Left kidney (tissue), 8 donors: ENCODE measurements at places on chromosomes 16 and 17. TPM values are rescaled to one million over a fixed set of nuclear protein-coding genes. Genes with fewer than 3 reads are reported as not detected.

DNA sequence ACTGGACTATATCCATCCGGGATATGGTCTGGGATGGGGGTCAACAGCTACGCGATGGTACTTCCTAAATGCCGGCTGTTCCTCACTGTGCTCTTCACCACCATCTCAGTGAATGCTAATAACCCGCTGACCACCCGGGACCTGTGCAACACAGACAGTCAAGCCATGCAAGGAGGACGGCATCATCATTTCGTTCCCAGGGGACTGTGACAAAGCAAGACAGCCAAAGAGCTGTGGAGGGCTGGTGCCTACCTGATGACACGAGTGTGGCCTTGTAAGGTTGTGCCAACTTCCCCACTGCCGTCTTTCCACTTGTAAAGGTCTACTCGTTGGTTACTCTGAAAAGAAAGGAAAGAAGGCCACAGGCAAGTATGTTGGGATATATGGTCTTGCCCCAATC lies 33.7 kb downstream of the WDR59 start:
- DNase-seq, result no peak

DNA sequence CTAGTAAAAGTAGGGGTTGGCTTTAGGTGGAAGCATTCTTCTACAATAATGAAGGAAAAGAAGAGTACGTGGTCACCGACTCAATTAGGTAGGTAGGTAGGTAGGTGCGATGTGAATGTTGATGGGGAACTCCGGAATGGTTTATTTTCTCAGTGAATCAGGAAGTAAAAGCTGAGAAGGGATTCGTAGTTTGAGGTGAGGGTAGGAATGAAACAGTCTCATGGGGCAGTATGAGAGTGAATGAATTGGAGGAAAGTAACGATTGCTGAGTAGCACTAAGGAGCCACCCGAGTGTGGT lies 13.9 kb downstream of the PER1 start:
- DNase-seq, result no peak

GRCh38 chr16:1688807-1689560 lies 10.9 kb downstream of the JPT2 start:
- no peak for DNase-seq

DNA sequence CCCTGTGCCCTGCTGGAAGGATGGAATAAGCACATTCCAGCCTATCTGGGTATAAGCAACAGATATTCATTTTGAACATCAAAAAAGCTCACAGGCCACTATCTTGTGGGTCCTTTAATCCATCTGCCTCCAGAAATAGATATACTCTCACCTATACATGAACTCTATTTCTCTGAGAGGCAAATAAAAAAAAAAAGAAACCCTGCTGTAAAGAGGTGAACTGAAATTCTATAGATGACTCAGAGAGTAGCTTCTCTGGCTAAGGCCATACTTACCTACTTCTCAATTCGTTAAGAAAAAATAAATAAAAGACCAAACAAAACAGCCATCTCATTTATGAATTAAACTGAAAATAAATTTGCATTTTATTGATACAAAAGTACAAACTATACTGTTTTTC lies 86.3 kb downstream of the DYNLRB2 start:
- no peak for DNase-seq

GRCh38 chr17:69404399-69404798 lies 10.1 kb upstream of the MAP2K6 start:
- no peak for DNase-seq

DNA sequence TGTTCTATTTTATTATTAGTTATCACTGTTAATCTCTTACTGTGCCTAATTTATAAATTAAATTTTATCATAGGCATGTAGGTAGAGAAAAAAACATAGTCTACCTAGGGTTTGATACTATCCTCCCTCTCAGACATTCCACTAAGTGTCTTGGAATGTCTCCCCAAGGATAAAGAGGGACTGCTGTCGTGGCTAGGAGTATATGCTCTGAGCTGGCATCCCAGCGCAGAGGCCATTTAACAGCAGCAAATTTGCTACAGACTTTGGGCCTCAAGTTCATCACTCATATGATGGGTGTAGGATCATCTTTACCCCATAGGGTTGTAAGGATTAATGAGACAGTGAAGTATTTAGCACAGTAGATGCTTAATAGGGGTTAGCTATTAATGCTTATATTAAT lies 56.7 kb downstream of the ZFHX3 start:
- no peak for DNase-seq

- no peak for DNase-seq
These were observed 19.2 kb downstream of the POLR3E start for GRCh38 chr16:22316411-22316811.

- no peak for DNase-seq
These were observed 1.3 kb upstream of the CDK5R1 start for GRCh38 chr17:32485261-32486110.

DNA sequence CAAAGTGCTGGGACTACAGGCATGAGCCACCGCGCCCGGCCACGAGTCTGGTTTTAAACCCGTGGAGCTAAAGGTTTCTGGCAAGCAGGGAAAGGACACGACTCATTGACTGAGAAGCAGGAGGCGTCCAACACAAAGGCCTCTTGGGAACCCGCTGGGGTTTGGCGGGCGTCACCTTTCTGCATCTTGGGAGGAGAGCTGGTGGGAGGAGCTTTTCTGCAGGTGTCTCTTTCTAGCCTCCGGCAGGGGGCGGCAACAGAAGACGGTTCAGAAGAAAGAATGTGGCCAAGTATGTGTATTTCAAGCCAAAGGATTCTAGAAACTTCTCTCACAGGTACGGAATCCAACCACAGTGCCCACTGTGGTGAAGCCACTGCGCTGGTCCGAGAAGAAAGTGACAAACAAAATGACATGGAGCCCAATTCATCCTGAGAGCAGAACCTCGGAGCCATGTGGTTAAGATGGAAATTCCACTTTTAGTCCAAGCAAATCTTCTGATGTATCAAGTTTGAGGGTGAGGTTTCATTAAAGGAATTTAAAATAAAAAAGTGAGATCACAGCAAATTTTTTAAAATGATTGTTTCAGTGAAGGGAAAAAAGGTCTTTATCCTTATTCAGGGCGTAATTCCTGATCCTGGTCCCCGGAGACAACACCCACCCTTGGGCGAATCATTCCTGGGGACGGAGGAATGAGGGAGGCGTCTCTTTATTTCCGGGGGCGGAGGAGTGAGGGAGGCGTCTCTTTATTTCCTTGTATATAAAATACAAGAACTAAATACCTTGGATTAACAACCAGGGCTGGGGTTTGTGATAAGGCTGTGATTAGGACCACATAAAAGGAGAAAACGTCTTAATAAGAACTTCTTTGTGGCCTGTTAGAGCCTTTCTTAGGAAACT lies 97.6 kb downstream of the MRM3 start:
- DNase-seq, result peak; percentile 80

DNA sequence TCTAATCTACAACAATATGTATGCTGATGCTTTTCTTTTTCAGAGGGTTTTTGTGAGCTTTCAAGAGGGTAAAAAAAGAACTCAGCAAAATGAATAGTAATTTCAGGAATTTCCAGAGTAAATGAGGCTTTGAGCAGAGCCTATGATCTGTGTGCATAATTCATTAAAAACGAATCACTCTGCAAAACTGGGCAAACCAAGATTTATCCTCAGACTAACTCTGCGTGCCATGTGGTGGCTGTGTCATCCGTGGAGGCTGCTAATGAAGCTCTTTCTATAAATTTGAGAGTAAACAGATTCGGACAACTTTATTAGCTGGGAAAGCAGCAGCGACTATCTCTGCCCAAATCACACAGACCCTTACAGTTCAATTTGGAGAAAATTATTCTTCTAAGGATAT lies 83.8 kb downstream of the FOXL1 start:
- no peak for DNase-seq

DNA sequence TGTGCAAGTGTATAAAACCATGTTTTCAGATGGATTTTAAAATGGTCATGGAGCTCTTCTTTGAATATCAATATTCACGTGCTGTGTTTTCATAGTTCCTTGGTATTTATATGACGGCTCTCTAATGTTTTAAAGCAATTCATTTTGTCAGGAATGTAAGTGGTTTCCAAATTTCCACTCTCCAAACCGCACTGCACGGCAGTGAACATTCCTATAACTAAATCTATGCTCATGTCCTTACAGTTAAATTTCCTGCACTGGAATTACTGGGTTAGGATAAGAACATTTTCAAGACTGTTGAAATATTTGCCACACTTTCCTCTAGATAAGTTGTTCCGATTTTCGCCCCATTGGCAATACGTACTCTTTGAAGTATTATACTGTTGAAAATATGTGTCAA lies 398.9 kb downstream of the PMP22 start:
- DNase-seq, result no peak

- no peak for DNase-seq
These were observed 35.4 kb downstream of the SYCE1L start for GRCh38 chr16:77234611-77235010.

GRCh38 chr16:667113-667779 lies 686 bp upstream of the RHOT2 start:
- no peak for DNase-seq

GRCh38 chr17:36534840-36535668 lies at the start of the genes MYO19 and PIGW:
Gene MYO19, minus strand, starts transcription at chr17:36534868. Its CDS starts 2,330 bp downstream, at chr17:36532538.
Gene PIGW, plus strand, starts transcription at chr17:36534987. Its CDS starts 2,115 bp downstream, at chr17:36537102.
- peak; percentile 81 for DNase-seq

GRCh38 chr17:65293584-65294180 lies 156.5 kb downstream of the RGS9 start:
- DNase-seq, result no peak

- DNase-seq, result no peak
These were observed 96.6 kb upstream of the SIAH1 start for GRCh38 chr16:48481772-48482171.

The CTRB2 gene
- polyA plus RNA-seq, result not detected

The ZPBP2 gene
- polyA plus RNA-seq, result not detected

The TERB1 gene
- 0.12 TPM for polyA plus RNA-seq

The TRIM65 gene
- 14.1 TPM for polyA plus RNA-seq

The PMP22 gene
- polyA plus RNA-seq, result 55.4 TPM

The MATCAP1 gene
- 51.5 TPM for polyA plus RNA-seq
